ACHN (cell line): ENCODE measurements at places on chromosomes 4 and X.

DNA sequence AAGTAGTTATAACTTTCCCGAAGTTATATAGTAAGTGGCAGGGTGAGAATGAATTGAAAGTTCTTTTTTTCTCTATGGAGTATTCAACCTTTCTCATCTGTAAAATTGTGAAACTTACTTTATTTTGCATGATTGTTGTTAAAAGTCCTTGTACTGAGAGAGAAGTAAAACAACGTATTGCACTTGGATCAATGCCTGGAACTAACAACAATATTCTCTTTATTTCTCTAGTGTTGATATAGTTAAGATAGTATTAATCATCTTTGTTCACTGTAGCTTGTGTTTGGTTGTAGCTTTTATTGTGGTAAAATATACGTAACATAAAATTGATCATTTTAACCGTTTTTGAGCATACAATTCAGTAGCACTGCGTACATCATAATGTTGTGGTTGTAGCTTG, 48.7 kb downstream of the STIM2 start:
- DNase-seq: no peak

DNA sequence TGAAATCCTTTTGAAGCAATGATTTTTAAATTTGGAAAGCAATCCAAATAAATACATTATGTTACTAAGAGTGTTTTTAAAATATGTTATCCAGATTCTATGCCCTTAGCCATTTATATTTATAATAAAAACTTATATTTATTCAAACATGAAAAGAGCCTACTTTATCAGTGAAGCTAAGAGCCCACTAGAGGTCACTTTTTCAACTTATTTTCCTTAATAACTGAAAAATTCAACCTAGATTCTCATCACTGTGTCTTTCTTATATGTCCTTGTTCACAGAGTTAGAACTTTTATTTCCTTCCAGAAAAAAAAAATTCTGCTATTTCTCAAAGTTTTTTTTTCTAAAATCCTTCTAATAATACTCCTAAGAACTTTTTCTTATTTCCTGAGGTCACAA, 23.9 kb downstream of the PRDM8 start:
- DNase-seq: peak; percentile 47

GRCh38 chr4:16472537-16472936, 246.3 kb upstream of the TAPT1 start:
- DNase-seq: no peak

- DNase-seq: no peak
These were observed 261.5 kb upstream of the AGTR2 start for GRCh38 chrX:115909017-115909416.

GRCh38 chr4:140137671-140138070, 16.3 kb downstream of the MAML3 start:
- DNase-seq: no peak

DNA sequence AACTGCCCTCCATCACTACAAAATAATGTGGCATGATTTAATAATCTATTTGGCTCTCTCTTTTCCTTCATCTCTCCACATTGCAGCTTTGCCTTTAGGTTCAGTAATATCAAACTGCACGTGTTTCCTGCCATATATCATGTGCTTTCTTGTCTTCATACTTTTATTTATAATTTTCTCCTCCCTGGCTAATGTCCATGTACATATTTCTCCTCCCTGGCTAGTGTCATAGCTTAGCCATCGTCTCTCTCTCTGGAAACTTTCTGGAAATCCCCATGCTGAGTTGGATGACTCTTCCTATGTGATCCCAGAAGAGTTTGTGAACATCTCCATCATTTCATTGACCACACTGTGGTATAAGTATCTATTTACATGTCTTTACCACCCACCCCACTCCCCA, 21.3 kb upstream of the PDGFC start:
- no peak for DNase-seq

DNA sequence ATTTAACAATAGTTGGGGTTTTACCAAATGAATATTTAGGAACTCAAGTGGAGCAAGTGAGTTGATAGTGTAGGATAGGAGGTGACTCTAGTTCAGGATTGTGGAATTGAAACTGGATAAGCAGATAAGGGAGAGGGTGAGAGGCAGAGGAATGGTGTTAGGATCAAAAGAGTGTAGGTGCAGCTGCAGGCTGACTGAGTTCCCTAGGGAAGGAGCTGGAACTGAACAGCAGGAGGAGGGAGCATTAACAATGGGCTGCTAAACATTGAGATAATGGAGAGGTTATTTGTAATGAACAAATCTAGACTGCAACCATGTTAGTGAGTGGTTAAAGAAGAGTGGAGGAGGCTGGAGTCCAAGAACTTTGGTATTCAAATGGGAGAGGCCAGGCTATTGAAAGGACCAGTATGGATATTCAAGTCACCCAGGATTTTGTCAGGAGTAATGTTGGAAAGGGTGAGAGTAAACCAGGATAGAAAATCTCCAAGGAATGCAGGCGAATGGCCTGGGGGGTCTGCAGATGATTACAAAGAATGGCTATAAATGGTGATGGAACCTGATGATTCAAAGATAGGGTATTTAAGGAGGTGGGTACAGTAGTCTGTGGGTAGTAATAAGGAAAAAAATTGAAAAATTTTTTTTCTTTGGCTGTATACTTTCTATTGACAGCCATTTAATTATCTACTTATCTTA, 497.1 kb upstream of the TENM3 start:
- no peak for DNase-seq

GRCh38 chr4:186475202-186475601, 80.2 kb downstream of the MTNR1A start:
- DNase-seq: no peak

GRCh38 chr4:8470451-8471024, 30.0 kb downstream of the TRMT44 start:
- DNase-seq: no peak

- DNase-seq: no peak
These were observed 15.4 kb upstream of the AFP start for GRCh38 chr4:73420615-73421014.

GRCh38 chr4:73443224-73443623, 7.2 kb downstream of the AFP start:
- no peak for DNase-seq

GRCh38 chr4:20347531-20347930, 95.8 kb downstream of the SLIT2 start:
- no peak for DNase-seq

- no peak for DNase-seq
These were observed 152.2 kb downstream of the TACR3 start for GRCh38 chr4:103567591-103567990.

GRCh38 chr4:39559626-39560025, 32.4 kb upstream of the UGDH start:
- DNase-seq: no peak

DNA sequence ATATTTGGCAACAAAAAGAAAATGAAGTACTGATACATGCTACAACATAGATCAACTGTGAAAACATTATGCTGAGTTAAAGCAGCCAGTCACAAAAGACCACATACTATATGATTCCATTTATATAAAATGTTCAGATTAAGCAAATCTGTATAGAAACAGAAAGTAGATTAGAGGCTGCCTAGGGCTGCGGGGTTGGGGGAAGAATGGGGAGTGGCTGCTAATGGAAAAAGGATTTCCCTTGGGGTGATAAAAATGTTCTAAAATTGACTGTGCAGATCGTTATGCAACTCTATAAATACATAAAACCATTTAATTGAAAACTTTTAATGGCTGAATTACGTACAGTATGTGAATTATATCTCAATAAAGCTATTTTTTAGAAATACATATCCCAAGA, 46.8 kb downstream of the NEK1 start:
- DNase-seq: no peak

GRCh38 chr4:32798471-32799159, 2078.4 kb downstream of the PCDH7 start:
- DNase-seq: no peak

DNA sequence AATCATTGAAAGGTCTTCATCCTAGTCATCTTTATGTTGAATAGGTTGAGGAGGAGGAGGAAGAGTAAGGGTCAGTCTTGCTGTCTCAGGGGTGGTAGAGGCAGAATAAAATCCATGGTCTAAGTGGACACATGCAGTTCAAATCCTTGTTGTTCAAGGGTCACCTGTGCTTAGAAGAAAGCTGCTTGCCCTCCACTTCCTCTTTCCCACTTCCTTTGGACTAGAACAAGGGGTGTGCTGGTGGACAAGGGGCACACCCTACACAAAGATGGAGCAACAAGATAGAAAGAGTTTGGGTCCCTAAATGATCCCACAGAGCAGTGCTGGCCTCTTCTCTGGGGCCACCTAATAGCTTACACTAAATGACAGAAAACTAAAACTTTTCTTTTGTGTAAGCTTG, 47.9 kb downstream of the HSD17B13 start:
- DNase-seq: no peak

- DNase-seq: no peak
These were observed 125.6 kb upstream of the S100G start for GRCh38 chrX:16524316-16524715.
